PC-9 (cell line): ENCODE measurements at places on chromosomes 11 and 22. TPM values are rescaled to one million over a fixed set of nuclear protein-coding genes. Genes with fewer than 3 reads are reported as not detected.

DNA sequence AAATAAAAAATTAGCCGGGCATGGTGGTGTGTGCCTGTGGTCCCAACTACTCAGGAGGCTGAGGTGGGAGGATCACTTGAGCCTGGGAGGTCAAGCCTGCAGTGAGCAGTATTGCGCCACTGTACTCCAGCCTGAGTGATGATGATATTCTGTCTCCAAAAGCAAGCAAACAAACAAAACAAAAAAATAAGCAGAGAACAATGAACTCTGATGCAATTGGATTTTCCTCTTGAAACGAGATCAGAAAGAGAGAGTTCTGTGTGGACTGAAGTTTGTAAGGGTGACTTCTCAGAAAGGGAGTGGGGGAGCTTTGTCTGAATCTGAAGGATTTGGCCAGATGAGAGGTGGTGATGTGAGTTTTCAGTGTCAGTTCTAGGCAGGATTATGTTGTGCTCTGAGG lies 6.0 kb upstream of the TMEM123 start:
- H3K4me3 ChIP-seq = no peak overlapping the region
- no peak overlapping the region for H3K27ac ChIP-seq
- DNase-seq = peak; percentile 56

- no peak for DNase-seq
- no peaks in the 10 kb centered on the region for H3K36me3 ChIP-seq
- no peaks in the 10 kb centered on the region for H3K4me1 ChIP-seq
- H3K4me3 ChIP-seq = no peak overlapping the region
Observed at GRCh38 chr11:111021131-111021530, 224.4 kb upstream of the POU2AF2 start.

DNA sequence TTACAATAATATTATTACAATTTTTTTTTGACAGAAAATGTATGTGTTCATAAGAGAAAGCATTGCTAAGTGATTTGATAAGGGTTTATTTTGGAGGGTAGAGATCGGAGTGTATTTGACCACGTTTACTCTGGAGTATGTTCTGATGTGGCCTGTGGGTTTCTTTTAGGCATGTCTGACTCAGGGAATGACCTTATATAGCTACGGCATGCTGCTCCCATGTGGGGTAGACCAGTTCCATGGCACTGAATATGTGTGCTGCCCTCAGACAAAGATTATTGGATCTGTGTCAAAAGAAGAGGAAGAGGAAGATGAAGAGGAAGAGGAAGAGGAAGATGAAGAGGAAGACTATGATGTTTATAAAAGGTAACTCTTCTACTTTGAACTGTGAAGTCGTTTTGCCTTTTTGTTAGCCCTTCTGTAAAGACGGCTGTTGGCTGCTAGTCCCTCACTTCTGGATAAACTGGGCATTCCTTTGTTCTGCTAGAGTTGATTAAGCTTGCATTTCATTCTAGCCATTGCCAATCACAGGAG lies 38.1 kb upstream of the ST14 start:
- H3K4me3 ChIP-seq = no peak overlapping the region
- DNase-seq = no peak
- H3K27me3 ChIP-seq = no peaks in the 10 kb centered on the region
- H3K36me3 ChIP-seq = peaks cover 50% of the 10 kb centered on the region

- H3K27me3 ChIP-seq = no peaks in the 10 kb centered on the region; the same call in 1 of the 2 replicates
- DNase-seq = no peak
- H3K4me3 ChIP-seq = no peak overlapping the region
- H3K36me3 ChIP-seq = no peaks in the 10 kb centered on the region
- H3K4me1 ChIP-seq = 0 out of 2 replicates have a peak, but pooled peaks cover 3% of the 10 kb centered on the region
Observed at GRCh38 chr22:20433191-20433590, 4.4 kb downstream of the SCARF2 start.

DNA sequence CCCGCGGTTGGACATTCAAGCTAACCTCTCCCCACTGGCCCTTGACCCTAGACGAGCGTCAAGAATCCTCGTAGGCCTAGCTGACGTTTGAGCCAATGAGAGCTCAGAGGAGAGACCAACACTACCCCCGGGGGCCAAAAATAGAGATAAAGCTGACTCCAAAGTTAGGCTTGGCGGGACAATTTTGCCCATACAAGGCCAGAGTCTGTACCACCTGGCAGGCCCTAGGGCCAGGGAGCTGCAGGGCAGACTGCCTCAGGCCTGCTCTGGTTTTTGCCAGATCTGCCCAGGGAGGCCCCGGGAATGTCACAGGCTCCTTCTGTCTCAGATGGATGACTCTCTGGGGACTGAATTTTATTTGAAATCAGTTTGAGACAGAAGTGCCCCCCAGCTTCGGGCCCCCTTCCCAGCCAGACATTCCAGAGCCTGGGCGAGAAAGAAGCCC lies 40.8 kb upstream of the ACCSL start:
- no peaks in the 10 kb centered on the region for H3K4me1 ChIP-seq
- no peak for DNase-seq
- H3K27ac ChIP-seq = no peak overlapping the region
- no peak overlapping the region for H3K4me3 ChIP-seq
- no peaks in the 10 kb centered on the region for H3K36me3 ChIP-seq
- peaks cover 55% of the 10 kb centered on the region for H3K27me3 ChIP-seq

Gene SMIM35
- not detected in 2 replicates for total RNA-seq

DNA sequence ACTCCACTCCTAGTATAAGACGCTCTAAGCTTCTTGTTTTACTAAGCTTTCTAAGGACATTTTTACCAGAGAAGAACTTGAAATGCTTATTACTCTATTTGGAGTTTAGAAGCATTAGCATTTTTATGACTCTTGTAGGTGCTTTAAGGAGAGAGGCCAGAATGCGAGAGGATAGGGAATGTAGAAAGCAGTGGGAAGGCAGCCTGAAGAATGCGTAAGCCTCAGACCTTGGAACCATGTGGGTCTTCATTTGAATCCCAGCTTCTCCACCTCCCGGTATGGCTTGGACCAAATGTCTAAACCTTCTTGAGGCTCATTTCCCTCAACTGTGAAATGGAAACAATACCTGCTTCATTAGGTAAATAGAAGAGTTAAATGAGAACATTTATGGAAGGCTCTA lies 60.0 kb upstream of the AMOTL1 start:
- 0 out of 2 replicates have a peak, but pooled peaks cover 8% of the 10 kb centered on the region for H3K4me1 ChIP-seq
- no peak for DNase-seq
- H3K27me3 ChIP-seq = no peaks in the 10 kb centered on the region
- H3K4me3 ChIP-seq = no peak overlapping the region

Gene PLEKHB1
- 29.1 and 40.1 TPM in 2 replicates for total RNA-seq

DNA sequence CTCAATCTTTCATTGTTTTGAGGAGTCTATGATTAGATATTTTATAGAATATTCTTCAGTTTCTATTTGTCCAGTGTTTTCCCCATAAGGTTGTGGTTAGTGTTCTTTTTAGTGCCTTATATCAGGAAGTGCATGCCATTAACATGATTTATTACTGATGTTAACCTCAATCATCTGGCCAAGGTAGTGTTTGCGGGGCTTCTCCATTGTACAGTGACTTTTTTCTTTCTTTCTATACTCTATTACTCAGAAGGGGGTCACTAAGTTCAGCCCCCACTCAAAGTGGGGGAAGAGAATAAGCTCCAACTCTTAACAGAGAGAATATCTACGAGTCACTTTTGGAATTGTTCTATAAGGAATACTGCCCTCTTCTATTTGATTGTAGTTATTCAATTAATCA lies 415.8 kb downstream of the DYNC2H1 start:
- peak; percentile 15 for DNase-seq
- peak overlapping the region; percentile 66 for H3K27ac ChIP-seq
- no peak overlapping the region for H3K4me3 ChIP-seq
- H3K27me3 ChIP-seq = no peaks in the 10 kb centered on the region

DNA sequence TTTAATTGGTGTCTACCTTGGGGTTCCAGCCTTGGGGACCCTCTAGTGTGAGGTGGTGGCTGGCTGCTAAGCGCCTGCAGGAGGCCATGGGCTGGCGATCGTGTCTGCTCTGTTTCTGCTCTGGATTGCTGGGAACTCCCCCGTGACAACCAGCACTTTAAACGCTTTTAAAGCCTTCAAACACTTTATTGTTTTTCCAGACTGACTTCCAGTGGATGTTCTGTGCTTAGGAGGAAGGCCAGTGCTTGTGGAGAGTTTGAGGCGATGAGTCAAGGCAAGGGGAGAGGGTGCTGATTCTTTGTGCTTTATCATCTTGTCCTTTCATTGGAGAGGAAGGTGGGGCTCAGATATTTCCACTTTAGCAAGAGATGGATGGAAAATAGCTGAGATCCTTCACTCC lies 81.6 kb downstream of the FLI1 start:
- no peaks in the 10 kb centered on the region for H3K36me3 ChIP-seq
- DNase-seq = no peak
- no peak overlapping the region for H3K4me3 ChIP-seq
- no peak overlapping the region for H3K27ac ChIP-seq
- H3K4me1 ChIP-seq = no peaks in the 10 kb centered on the region
- peaks cover 20% of the 10 kb centered on the region; the same call in 1 of the 2 replicates for H3K27me3 ChIP-seq

- H3K27me3 ChIP-seq = no peaks in the 10 kb centered on the region
- DNase-seq = peak; percentile 72
- H3K4me3 ChIP-seq = no peak overlapping the region
- peaks cover 14% of the 10 kb centered on the region for H3K36me3 ChIP-seq
- no peak overlapping the region for H3K27ac ChIP-seq
Observed at GRCh38 chr11:122140500-122140899, 24.5 kb upstream of the BLID start.

DNA sequence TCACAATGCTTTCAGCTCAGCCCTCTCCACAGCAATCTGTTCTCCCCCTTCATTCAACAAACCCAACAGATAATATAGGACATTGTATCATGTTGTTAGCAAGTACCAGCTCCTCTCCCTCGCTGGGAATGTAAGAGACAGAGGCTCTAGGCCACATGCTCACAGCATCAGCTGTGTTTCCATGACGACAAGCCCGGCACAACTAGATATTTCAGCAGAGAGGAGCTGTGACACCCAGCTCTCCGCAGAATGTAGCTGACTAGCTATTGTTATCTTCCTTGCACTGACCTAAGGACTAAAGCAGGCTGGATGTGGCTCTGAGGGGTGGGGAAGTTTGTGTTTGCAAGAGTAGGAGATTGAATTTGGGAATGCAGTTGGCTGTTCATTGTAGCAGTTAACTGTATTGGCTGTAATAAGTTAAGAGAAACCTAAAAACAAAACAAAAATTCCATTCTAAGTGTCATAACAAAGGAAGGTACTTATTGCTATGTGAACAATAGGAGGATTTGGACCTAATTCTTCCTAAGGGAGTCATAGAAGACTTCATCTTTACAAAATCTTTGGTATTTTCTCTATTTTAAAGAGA lies 28.0 kb upstream of the RRAS2 start:
- H3K4me1 ChIP-seq = 0 out of 2 replicates have a peak, but pooled peaks cover under 1% of the 10 kb centered on the region
- no peaks in the 10 kb centered on the region for H3K36me3 ChIP-seq
- no peak for DNase-seq
- no peaks in the 10 kb centered on the region for H3K27me3 ChIP-seq
- H3K4me3 ChIP-seq = no peak overlapping the region

GRCh38 chr11:122270535-122270934 lies 154.5 kb upstream of the BLID start:
- H3K4me3 ChIP-seq = no peak overlapping the region
- H3K27me3 ChIP-seq = no peaks in the 10 kb centered on the region
- no peak for DNase-seq
- H3K4me1 ChIP-seq = peaks cover 17% of the 10 kb centered on the region
- H3K27ac ChIP-seq = no peak overlapping the region

Gene C1QTNF4
- 0.22 and 0.63 TPM in 2 replicates for total RNA-seq

DNA sequence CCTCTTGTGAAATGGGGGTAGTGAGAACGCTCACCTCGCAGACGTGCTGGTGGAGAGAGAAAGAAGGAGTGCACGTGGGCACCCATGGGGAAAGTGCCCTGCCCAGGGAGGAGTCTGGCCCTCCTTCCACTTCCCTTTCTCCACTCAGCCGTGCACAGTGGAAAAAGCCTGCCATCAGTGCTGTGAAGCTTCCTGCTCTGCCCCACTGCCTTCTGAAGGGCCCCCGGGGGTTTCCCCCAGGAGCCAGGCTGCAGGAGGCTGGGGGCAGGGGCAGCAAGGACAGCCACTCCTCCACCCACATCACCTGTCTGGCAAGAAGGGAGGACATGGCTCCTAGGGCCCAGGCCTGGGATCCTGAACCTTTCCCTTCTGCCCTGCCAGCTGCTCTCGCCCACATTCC lies 7.6 kb downstream of the TP53I11 start:
- no peaks in the 10 kb centered on the region for H3K27me3 ChIP-seq
- no peak overlapping the region for H3K27ac ChIP-seq
- no peaks in the 10 kb centered on the region for H3K4me1 ChIP-seq
- H3K4me3 ChIP-seq = no peak overlapping the region
- no peaks in the 10 kb centered on the region for H3K36me3 ChIP-seq

GRCh38 chr11:64500176-64501013 lies 90.6 kb upstream of the SLC22A12 start:
- no peak for DNase-seq
- H3K36me3 ChIP-seq = no peaks in the 10 kb centered on the region
- no peak overlapping the region for H3K27ac ChIP-seq
- peaks cover 91% of the 10 kb centered on the region for H3K27me3 ChIP-seq

DNA sequence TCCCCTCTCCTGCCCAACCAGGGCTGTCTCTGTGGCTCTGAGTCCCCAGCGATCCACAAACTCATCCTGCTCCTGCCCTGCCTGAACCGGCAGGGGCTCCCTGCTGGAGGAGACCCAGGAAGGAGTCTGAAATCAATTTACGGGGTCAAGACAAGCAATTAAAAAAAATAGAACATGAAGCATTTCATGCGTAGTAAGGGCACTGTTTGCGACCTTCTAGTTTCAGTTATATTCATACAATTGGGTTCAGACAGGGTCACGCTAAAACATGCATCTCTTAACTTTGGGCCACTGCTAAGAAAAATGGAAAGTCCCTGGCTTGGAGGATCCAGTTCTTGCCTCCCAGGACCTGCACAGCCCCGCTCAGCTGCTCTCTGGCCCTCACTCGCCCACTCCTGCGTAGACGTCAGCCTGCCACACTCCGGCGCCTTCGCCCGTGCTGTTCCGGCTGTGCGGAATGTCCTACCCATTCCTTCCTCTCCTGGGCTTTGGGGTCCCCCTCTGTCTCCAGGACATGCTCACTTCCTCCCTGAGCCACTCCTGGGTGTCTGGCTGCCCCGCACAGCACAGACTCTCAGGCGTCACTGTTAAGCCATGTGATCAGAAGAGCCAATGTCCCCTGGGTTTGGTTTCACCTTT lies 12.8 kb downstream of the NFAM1 start:
- DNase-seq = no peak
- no peaks in the 10 kb centered on the region for H3K4me1 ChIP-seq
- peaks cover 30% of the 10 kb centered on the region for H3K27me3 ChIP-seq
- no peak overlapping the region for H3K27ac ChIP-seq
- H3K4me3 ChIP-seq = no peak overlapping the region

- no peaks in the 10 kb centered on the region for H3K36me3 ChIP-seq
- no peaks in the 10 kb centered on the region for H3K4me1 ChIP-seq
- H3K4me3 ChIP-seq = no peak overlapping the region
- no peak overlapping the region for H3K27ac ChIP-seq
- H3K27me3 ChIP-seq = no peaks in the 10 kb centered on the region
Observed at GRCh38 chr11:82738091-82738490, 4.4 kb upstream of the FAM181B start.

Gene NTM
- total RNA-seq = not detected in 2 replicates

Gene WNT11
- total RNA-seq = 3.2 TPM in 1 of 2 replicates, not detected in the other
